GM23248 (cell line): ENCODE measurements at places on chromosomes 3 and 15.
A peak's percentile ranks its signal among the peaks of the same experiment; 100 is the strongest.

- DNase-seq, result peak; percentile 88
- no peaks in the 10 kb centered on the region for H3K36me3 ChIP-seq
- peak overlapping the region; percentile 66 for H3K27ac ChIP-seq
- no peaks in the 10 kb centered on the region for H3K27me3 ChIP-seq
- H3K4me3 ChIP-seq, result no peak overlapping the region
Measured at GRCh38 chr3:72004749-72005292, 219.9 kb upstream of the PROK2 start.

GRCh38 chr3:87796137-87796842 lies 262.5 kb downstream of the CGGBP1 start:
- no peaks in the 10 kb centered on the region for H3K36me3 ChIP-seq
- no peak overlapping the region for H3K27ac ChIP-seq
- H3K4me3 ChIP-seq, result no peak overlapping the region
- DNase-seq, result no peak
- H3K4me1 ChIP-seq, result peaks cover 7% of the 10 kb centered on the region; the same call in 1 of the 2 replicates

DNA sequence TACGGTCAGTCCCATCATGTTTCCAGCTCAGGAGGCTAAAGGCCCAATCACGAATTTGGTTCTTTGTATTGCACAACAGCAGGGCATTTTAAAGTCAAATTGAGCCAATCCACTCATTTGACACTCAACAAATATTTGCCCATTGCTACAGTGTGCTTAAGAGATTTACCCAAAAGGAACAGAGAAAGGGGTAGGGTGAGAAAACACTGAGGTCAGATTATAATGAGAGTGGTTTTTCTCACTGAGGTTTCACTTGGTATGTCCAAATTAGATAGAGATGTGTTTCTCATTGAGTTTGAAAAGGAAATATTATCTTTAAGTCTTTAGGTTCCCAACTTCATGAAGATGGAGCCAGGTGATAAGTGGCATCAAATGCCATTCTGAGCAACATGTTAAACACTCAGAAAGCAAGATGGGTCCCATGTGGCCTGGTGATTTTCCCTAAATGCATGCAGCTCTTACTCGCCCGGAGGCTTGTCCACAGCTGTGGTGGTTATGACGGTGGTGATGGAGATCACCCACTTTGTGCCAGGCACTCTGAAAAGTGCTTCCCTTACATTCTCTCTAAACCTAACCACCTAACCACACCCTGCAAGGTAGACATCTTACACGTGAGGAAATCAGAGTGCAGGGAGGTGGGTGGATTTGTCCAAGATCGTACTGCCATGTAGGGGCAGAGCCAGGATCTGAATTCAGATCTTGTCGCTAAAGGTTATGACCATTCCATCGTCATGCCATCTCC lies 31.2 kb upstream of the USP3 start:
- H3K27me3 ChIP-seq, result no peaks in the 10 kb centered on the region
- no peaks in the 10 kb centered on the region for H3K36me3 ChIP-seq
- no peak for DNase-seq
- H3K4me3 ChIP-seq, result no peak overlapping the region
- no peak overlapping the region for H3K27ac ChIP-seq

GRCh38 chr3:78174821-78175220 lies 1134.9 kb downstream of the ROBO2 start:
- no peak for DNase-seq
- H3K36me3 ChIP-seq, result no peaks in the 10 kb centered on the region
- H3K4me3 ChIP-seq, result no peak overlapping the region
- H3K27ac ChIP-seq, result no peak overlapping the region

GRCh38 chr15:27742751-27743477 lies 356.2 kb downstream of the OCA2 start:
- H3K4me1 ChIP-seq, result no peaks in the 10 kb centered on the region
- no peak overlapping the region for H3K27ac ChIP-seq
- DNase-seq, result no peak
- H3K27me3 ChIP-seq, result no peaks in the 10 kb centered on the region
- no peaks in the 10 kb centered on the region for H3K36me3 ChIP-seq
- H3K4me3 ChIP-seq, result no peak overlapping the region

DNA sequence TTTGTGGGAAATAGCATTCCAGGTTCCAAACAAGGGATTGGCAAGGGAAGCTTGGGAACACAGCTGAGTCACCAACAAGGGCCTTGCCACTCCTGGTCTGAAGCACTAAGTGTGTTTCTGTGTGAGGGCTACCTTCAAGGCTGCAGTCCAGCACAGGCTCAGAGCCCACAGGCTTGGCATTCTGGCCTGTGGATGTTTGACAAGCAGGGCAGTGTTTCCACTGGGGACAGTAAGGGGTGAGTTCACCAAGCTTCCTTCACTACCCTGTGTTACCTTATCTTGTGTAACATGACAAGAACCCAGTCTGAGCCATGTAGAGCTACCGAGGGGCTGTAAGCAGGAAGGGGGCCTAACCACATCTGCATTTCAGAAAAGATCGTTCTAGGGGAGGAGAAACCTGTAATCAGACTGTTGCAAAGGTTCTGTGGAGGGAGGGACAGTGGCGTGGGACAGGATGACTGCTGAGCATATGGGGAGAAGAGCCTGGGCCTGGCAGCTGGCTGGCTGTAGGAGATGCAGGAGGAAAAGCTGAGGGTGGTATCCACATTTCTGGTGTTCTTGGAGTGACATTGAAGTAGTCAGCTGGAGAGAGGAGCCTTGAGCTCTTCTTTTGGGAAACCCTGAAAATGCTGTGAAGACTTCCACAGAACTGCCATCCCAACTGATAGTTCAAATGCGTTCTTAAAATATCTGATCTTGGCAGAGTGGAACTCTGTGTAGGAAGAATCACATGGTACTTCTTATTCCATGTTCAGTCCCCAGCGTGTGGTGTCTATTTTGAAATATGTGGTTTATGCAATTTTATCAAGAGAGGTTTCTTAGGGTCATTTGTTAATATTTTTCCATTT lies 61.3 kb downstream of the CTDSPL start:
- peak; percentile 75 for DNase-seq
- H3K27me3 ChIP-seq, result no peaks in the 10 kb centered on the region
- H3K27ac ChIP-seq, result peak overlapping the region; percentile 46
- peaks cover 34% of the 10 kb centered on the region for H3K4me1 ChIP-seq
- no peaks in the 10 kb centered on the region for H3K36me3 ChIP-seq

GRCh38 chr3:23435318-23435717 lies 232.2 kb downstream of the UBE2E2 start:
- no peak for DNase-seq
- no peak overlapping the region for H3K4me3 ChIP-seq
- no peaks in the 10 kb centered on the region for H3K27me3 ChIP-seq
- peaks cover 11% of the 10 kb centered on the region for H3K4me1 ChIP-seq
- no peak overlapping the region for H3K27ac ChIP-seq
- H3K36me3 ChIP-seq, result no peaks in the 10 kb centered on the region

DNA sequence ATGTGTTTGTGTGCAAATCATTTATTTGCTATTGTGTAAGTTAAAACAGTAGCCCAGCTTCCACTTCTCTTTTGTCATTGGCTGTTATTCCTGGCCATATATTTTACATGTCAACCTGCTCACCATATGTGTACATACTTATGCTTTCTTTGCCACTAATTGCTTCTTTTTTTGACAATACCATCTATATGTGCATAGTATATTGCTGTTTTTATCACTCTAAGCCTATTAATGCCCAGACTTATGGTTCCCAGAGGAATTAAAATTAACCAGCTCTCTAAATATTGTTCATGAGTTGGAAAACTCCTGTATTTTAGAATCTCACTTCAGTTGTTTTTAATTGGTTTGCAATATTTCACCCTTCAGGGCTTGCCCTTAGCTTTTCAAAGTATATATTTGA lies 428.9 kb downstream of the MECOM start:
- no peak for DNase-seq
- no peak overlapping the region for H3K4me3 ChIP-seq
- no peaks in the 10 kb centered on the region for H3K36me3 ChIP-seq
- no peak overlapping the region for H3K27ac ChIP-seq
- no peaks in the 10 kb centered on the region for H3K27me3 ChIP-seq

DNA sequence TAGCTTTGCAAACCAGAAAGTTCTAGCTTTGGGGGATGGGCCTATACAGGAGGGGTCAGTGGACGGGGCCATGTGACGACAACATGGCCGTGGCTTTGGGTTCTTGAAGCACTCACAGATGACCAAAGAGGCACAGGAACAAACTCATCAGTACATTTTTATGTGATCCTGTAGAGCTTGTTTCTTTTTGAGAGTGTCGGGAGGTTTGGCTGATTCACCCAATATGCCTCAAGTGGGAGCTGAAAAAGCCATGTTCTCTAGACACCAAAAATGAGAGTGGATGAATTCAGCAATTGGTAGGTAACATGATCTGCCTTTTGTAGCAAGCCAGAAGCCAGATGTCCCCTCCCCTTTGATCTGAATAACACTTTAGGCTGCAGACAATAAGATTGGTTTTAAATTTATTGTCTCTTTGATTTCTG lies 30.1 kb downstream of the GREM1 start:
- H3K36me3 ChIP-seq, result no peaks in the 10 kb centered on the region
- H3K4me3 ChIP-seq, result peak overlapping the region; percentile 8
- peak overlapping the region; percentile 69 for H3K27ac ChIP-seq
- peak; percentile 67 for DNase-seq

DNA sequence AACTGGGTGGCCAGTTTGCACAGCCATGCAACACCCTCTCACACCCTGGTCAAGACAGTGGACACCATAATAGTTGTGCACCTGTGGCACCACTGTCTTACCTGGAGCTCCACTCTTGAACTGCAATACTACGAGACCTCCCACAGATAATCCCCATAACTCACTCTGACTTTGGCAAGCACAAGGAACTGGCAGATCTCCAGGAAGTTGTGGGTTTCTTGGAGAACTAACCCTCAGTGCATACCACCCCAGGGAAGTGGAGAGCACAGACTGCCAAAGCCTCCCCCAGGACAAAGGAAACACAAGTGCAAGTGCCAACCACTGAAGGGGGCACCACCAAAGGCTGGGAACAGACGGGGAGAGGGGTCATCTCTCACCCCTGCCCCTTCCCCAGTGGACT lies 318.6 kb downstream of the SUCLG2 start:
- no peaks in the 10 kb centered on the region for H3K27me3 ChIP-seq
- H3K4me1 ChIP-seq, result no peaks in the 10 kb centered on the region
- no peak overlapping the region for H3K27ac ChIP-seq
- no peak for DNase-seq

- H3K36me3 ChIP-seq, result no peaks in the 10 kb centered on the region
- H3K4me1 ChIP-seq, result no peaks in the 10 kb centered on the region
- no peak overlapping the region for H3K4me3 ChIP-seq
- peaks cover 62% of the 10 kb centered on the region for H3K27me3 ChIP-seq
Measured at GRCh38 chr15:69600556-69601085, 148.0 kb downstream of the RPLP1 start.

DNA sequence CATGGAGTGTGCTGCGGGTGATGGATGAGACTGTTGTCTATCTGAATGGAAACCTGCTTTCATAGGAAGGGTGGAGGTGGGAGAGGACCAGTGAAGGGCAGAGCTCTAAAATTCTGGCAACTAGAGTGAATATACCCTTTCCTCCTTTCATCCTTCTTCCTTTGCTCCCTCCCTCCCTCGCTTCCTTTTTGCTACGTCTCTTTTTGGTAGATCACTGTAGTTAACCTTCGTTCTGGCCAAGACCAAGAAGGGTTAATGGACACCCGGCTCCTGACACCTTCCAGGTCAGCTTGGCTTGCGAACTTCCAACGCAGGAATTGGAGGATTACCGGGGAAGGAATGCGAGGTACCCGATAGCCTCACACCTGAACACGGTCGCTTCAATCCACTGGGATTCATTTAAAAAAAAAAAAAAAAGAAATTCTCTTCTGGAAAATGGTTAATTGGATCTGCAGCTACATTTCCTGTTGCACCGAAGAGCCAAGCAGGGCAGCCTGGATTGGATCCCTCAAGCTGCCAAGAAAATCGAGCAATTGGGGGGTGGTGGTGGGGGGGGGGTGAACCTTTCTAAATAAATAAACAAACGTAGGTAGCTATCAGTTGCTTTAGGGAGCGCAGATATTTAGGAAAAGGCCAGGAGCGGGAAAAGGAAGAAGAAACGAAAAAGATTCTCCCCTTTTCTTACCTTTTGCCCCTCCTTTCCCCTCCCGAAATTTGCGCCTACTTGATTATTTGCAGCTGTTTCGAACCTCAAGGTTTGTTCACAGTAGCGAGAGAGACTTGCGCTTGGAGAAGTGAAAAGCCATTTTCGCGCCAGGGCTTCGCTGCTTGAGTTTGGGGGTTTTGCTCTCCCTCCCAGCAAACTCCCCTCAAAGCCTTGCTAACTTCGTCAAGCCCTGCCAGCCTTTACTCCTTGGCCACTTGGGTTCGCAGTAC lies 9.5 kb upstream of the NR2F2 start:
- H3K4me3 ChIP-seq, result peak overlapping the region; percentile 60
- peaks cover 17% of the 10 kb centered on the region; the same call in 1 of the 2 replicates for H3K4me1 ChIP-seq
- no peaks in the 10 kb centered on the region for H3K36me3 ChIP-seq
- H3K27me3 ChIP-seq, result no peaks in the 10 kb centered on the region
- no peak overlapping the region for H3K27ac ChIP-seq

DNA sequence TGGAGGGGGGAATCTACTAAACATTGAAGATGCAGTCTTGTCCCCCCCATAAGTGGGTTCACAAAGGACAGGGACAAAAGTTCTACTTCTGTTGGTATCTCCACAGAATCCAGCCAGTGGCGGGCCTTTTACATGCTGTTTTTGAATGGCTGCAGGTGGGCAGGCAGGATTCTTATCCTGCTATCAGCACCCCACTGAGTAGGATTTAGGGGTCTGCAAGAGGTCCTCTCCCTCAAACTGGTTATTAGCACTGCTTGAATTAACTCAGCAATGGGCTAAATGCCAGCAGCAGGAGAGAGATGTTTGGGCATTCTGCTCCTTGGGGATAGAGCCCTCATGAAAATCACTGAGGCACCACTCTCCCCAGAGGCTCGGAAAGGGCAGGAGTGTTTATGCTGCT lies 40.3 kb downstream of the SEMA5B start:
- H3K4me1 ChIP-seq, result no peaks in the 10 kb centered on the region
- peaks cover 89% of the 10 kb centered on the region for H3K27me3 ChIP-seq
- H3K36me3 ChIP-seq, result no peaks in the 10 kb centered on the region
- no peak for DNase-seq

DNA sequence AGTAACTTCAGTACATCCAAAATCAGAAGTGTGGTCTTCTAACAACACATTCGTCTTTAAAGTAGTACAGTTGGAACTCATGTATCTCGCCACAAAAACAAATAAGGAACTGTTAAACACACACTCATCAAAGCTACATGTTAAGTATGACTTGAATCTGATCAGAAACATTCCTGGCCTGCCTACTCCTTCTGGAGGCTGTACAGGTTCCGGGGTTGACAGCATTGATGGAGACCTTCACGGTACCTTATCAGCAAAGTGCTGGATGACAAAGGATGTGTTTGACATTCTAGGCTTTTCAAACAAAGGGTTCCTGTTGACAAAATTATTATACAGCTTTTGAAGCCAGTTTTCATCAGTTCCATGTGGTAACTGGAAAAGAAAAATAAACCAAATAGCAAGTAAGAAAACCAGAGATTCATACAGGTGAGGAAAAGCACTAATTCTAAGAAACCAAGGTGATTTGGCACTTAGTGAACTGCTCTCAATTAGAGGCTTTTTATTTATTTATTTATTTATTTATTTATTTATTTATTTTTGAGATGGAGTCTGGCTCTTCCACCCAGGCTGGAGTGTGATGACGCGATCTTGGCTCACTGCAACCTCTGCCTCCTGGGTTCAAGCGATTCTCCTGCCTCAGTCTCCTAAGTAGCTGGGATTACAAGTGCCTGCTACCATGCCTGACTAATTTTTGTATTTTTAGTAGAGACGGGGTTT lies 44.3 kb downstream of the MYO5C start:
- no peaks in the 10 kb centered on the region for H3K27me3 ChIP-seq
- H3K4me3 ChIP-seq, result no peak overlapping the region
- no peak for DNase-seq
- no peak overlapping the region for H3K27ac ChIP-seq

GRCh38 chr3:23913873-23914743 lies 2.7 kb downstream of the NKIRAS1 start:
- no peak for DNase-seq
- H3K4me1 ChIP-seq, result peaks cover 26% of the 10 kb centered on the region
- H3K27me3 ChIP-seq, result no peaks in the 10 kb centered on the region
- H3K27ac ChIP-seq, result no peak overlapping the region
